ENCODE measurements at places on chromosomes 6 and 20.

DNA sequence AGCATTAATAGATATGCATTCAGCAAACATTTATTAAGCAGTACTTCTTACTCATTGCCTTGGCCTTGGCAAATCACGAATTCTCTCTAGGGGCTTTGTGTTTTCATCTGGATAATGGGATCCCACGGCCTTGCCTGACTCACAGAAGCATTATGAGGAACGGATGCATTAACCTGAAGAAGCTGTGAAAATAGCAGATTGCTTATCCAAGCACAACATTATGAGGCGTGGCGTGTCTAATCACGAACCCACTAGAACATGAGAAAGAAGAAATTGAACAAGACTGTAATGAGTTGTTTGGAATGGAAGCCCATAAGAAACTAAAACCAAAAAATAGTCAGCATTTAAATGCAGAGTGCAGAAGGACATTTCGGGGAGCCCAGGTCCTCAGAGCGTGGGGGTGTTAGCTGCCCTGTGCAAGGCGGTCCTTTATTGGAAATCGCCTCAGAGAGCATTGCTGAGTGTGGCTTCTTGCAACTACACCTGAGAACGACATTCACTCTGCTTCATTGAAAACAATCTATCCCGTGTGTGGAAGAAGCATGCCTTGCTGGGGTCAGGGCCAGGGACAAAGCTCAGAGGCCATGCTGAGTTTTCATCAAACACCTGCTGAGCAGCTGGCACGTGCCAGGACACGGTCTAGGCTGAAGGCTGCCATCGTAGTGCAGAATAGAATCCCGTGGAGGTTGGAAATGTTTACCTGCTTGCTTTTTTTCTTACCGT is 179.9 kb downstream of the ZDHHC14 start:
- DNase-seq: no peak

GRCh38 chr20:25389858-25390537 is 637 bp downstream of the ABHD12 start:
- no peak for DNase-seq

- no peak for DNase-seq
Measured at GRCh38 chr20:61193164-61193563, 58.9 kb upstream of the CDH4 start.

DNA sequence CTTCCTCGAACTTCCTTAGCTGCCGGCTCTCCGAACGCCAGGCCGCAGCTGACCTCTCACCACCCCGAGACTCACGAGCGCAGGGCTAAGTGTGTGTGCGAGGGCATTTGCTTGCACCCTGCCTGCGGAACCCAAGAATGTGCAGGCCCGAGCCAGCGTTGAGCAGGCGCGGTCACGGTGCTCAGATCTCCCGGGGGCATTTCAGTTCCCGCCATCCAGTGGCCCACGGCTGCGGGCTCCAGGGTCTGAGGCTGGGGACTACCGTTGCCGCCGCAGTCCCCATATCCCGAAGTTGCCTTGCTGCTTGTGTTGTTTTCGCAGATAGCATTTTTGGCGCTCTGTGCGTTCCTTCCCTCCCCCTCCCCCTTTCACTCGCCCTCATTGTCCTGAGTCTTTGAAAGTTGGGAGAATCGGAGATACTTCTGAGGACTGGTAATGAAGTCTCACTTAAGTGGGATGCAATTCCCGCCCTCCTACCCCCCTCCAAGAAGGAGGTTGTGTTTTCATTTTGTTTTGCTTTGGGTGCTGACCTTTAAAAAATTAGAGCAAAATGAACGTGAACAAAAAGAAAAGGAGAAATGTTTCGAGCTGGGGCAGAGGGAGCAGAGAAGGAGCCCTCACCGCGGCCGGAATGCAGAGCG is 1.7 kb downstream of the NR2E1 start:
- no peak for DNase-seq

DNA sequence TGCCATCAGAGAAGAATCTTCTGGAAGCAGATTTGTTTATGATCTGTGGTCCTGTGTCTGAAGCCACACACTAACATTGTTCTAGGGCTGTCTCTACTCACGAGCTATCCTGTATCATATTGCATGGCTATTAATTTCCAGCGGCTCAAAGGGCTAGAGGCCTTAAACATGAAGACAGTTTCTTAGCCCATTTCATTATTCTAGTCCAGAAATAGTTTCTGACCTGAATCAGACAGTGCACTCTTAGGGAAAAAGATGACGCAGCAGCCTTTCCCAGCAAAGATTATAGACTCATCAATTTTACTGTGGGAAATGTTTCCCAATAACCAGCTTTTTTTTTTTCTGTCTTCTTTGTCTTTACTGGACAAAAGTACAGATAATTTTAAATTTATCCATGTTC is 105.3 kb upstream of the SUPT3H start:
- DNase-seq: no peak

All from mucosa of gallbladder (tissue), 1 donor.